NCI-H2171 treated with DMSO at 0.1 percent for 48 hours (cell line): ENCODE measurements at places on chromosomes 1 and 21.

- DNase-seq = no peak
These were observed 903.7 kb downstream of the ADGRL2 start for GRCh38 chr1:82704393-82704792.

GRCh38 chr1:236156512-236157208 is 14.3 kb downstream of the GPR137B start:
- no peak for DNase-seq

GRCh38 chr1:247402120-247402675 is 13.8 kb upstream of the NLRP3 start:
- DNase-seq = no peak

DNA sequence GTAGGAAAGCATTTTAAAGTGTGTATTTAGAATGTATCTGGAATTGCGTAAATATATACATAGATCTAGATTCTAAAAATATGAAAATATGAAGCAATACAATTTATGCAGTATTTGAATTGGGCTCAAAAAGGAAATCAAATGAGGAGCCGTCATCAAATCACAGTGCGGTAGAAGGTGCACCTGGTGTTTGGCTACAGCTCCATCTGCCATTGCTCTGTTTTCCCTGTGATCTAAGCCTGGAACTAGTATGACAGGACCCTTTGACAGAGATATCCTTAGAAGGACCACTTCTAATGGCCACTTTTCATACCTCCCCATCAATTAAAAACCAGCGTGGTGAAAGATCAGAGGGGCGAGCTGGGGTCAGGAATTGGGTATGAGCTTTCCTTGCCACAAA is 202.6 kb downstream of the NFIA start:
- peak; percentile 69 for DNase-seq

DNA sequence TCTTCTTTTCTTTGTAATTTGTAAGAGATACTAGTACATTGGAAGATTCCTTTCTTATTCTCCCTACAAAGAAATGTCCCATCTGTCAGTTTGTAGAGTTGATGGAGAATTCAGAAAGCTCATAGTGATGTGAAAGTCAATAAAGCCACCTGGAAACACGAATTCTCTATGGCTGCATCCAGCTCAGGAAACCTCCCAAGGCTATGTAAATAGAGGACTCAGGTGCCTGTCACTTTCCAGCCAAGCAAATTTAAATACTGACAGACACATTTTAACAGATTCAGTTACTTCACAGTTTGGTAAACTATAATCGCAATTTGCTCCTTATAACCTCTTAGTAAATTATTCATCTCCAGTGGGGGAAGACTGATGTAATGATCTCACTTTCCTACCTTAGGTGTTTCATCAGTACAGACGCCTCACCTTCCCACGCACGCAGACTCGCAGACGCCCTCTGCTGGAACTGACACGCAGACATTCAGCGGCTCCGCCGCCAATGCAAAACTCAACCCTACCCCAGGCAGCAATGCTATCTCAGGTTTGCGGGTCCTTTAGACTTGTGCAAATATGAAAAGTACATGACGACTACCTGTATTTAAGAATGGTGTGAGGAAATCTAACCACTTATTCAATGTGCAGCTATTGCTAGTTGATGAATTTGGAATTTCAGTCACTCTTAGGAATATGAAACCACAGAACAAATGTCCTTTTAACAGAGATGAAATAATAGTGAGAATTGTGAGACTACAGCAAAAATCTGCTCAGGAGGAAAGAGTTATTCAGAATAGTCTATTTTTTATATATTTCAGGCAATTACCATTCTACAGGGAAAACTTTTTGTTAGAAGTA is 60.6 kb downstream of the PTPRC start:
- DNase-seq = peak; percentile 60

- no peak for DNase-seq
These were observed 9.3 kb upstream of the DPYD start for GRCh38 chr1:97929874-97930851.

DNA sequence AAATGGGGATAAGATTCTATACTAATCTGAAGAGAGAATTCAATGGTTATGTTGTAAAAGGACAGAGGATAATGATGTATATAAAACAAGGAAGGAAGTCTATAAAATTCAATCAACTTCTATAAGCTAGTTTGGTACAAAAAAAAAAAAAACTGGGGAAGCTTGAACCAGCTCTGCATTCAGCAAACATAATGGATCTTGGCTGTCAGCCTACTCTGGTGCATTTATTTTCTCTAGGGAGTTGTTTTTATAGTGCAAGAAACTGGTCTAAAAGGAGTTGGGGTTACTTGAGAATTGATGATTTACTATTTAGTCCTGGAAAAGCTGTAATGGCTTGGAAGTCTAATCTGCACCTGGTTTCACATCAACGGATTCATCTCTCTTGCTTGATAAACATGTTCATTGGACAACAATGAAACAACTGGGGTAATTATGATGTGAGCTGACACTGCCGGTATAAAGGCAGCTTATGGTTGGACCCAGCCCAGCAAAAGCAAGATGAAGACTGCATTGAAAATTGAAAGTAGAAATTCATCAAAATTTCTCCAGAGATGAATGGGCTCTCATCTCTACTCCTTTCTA is 199.4 kb upstream of the NRIP1 start:
- no peak for DNase-seq

- DNase-seq = no peak
These were observed 47.1 kb downstream of the COL6A1 start for GRCh38 chr21:46028573-46029091.

- DNase-seq = no peak
These were observed 16.4 kb downstream of the EPHA2 start for GRCh38 chr1:16139473-16139962.

- no peak for DNase-seq
These were observed 38.3 kb downstream of the TCEANC2 start for GRCh38 chr1:54091666-54092065.

DNA sequence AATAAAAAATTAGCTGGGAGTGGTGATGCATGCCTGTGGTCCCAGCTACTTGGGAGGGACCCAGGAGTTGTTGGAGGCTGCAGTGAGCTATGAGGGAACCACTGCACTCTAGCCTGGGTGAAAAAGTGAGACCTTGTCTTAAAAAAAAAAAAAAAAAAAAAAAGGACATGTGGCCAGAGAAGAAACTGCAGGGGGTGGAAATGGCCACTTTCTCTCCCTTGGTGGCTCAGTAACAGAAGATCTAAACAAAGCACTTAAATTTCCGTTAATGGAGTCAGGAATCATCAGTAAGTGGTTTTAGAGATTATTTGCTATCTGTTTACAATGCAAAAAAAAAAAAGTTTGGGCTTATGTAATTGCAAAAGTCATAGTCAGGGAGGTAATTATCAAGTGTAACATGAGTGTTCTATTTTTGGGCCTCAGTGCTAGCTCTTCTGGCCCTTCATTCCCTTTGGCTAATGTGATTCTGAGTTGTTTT is 19.3 kb upstream of the OPRD1 start:
- DNase-seq = peak; percentile 57

GRCh38 chr21:16708101-16708835 is 804.6 kb upstream of the CXADR start:
- no peak for DNase-seq

- DNase-seq = peak; percentile 73
These were observed 49.1 kb upstream of the CR2 start for GRCh38 chr1:207404849-207405525.

GRCh38 chr1:14624941-14625340 is 26.5 kb downstream of the KAZN start:
- no peak for DNase-seq

DNA sequence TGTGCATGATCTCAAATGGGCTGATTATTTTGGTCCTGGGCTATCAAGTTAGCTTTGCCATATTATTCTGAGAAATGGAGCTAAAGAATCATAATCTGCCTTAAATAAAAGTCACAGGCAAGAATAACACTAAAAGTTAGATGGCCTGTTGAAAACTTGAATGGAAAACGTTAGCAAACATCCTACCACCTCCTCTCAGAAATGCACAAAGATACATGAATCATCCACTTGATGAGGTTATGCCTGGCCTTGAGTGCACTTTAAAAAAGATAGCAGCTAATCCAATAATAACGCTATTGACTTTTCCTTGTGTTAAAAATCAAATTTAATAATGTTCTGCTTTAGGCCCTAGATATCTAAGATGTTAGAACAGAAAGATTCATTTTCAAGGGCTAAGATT is 108.0 kb downstream of the KCNJ6 start:
- no peak for DNase-seq

- DNase-seq = no peak
These were observed 102.9 kb downstream of the GABPA start for GRCh38 chr21:25837533-25838265.

DNA sequence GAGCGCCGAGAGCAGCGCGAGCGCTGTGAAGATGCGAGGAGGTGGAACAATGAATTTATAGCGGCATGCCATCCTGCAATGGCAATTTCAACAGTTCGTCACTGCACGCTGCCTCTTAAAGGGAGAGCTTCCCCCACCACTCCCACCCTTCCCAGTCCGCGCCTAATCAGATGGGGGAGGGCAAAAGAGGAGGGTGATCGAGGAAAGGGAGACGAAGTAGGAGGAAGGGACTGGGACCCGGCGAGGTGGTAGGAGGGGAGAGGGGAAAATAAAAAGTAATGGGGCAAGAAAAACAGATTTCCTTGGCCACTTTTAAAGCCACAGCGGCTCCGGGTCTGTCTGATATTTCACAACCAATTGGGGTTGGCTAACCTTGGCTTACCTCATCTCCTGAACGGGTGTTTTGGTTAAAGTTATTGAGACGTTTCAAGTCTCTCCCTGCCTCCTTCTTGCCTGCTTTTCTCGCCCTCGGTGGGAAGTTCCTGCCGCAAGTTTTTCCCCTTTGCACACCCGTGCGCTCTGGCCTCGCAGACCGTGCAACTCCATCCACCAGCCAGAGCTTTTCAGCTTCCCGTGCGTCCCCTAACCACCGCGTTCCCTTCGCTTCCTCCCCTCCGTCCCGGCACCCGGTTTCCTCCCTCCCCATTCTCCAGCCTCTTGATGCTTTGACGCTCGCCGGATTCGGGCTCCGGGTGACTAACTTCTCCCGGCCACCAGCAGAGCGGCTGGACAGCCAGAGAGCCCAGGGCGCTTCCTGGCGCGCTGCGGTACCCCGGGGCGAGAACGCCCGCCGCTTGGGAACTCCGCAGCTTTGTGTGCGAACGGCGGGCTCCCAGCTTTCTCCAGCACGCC is at the start of gene ADAMTS5:
ADAMTS5 (minus strand) TSS at position 27 of the 852 bp plus-strand sequence. CDS start 697 bp downstream, outside the sequence.
- peak; percentile 54 for DNase-seq

- DNase-seq = no peak
These were observed 275.2 kb downstream of the KAZN start for GRCh38 chr1:14873677-14874076.

DNA sequence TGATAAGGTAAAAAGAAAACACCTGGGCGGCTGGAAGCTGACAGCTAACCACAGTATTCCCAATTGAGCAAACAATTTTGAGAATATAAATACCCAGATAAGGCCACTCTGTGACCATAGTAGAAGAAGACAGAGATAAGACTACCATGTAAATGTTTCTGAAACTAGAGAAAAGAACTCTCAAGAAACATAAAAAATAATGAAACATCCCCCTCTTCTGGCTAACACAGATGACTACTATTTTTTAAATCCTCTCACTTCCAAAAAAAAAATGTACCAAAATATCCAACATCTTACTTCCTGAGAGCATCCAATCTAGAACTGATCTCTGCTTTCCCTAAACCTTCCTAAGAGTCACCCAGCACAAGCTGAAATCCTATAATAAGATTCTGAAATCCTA is 125.9 kb downstream of the HFM1 start:
- DNase-seq = peak; percentile 30

DNA sequence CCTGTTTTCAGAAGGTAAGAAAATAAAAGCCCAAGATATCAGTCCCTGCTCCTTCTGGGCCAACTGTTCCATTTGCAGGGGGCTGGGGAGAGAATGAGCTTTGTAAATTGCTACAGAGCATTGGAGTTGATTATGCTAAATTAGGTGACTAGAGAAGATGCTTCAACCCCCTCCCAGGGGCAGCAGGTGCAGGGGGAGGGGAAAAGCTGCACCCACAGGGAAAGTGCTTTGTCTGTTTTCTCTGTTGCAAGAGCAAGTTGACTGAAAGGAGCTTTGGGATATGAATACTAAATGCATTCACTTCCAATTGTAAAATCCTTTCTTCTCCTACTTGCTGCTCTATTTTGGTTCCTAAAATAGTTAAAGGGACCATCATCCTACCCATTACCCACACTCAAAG is 16.5 kb upstream of the PIGM start:
- DNase-seq = no peak

GRCh38 chr21:34889320-34889675 is 159.8 kb downstream of the RUNX1 start:
- DNase-seq = peak; percentile 12

DNA sequence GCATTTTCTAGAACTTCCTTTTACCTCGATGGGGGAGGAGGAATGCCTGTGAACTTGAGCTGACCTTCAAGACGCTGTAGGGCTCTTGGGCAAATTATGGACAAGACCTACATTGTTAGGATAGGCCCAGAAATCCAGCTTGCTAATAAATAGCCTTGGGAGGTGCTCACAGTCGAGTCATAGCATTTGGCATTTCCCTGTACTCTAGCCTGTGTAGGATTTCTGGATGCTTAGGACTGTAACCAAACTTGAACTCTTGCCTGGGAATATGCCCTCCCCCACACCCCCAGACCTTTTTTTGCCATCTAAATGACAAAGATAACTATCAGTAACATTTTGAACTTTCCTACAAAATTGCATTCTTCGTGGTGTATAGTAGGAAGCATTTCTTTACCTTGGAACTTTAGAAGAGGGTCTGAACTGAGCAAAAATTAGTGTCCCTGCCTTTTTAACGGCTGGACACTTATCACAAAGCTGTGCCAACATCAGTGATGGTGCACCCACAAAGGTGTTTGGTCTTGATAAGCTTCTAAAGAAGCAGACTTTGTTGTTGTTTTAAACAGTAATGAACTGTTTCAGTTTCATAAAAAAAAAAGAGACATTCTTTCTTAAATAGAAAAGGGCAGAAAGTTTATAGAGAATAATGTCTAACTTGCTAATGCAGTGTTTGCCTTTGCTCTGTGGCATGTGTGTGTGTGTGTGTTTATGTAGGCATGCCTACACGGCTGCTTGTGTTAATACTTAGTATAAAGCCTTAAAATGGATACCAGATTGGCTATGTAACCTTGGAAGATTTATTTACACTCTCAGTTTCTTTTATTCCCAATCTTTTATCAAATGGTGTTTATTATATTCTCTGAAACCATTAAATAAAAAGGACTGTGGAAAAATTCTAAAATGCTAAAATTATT is 88.2 kb downstream of the NFIA start:
- DNase-seq = no peak

DNA sequence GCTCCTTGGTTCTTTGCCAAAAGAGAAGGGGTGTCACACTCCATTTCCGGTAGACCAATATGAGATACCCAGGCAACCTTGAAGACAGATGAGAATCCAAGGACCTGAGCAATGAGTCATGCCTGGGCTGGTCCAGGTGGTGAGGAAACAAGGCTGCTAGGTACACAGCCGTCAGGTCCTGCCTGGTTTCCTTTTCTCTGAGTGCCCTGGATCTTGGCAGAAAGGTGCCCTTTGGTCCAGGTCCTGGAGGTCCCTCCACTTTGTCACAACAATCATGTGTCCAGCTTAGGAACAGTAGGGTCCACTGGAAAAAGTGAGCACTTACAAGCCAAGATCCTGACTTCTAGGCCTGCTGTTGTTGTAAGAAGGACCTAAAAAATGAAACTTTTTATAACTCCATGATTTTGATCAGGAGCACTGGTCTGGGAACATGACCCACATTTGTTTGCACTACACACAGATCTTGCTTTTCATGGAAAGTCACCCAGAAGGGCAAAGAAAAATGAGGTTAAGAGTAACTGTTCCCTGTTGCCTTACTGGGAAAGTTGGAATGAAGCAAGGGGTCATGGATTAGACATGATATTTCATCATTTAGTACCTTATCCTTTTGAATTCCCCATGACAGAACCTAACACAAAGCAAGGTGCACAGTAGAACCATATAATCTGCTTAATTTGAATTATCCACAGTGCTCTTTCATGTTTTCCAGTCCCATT is 94.7 kb downstream of the PAPPA2 start:
- DNase-seq = no peak

GRCh38 chr21:39111931-39112550 is 71.2 kb downstream of the PSMG1 start:
- no peak for DNase-seq
